Stimulated activated CD4-positive, alpha-beta T cell treated with anti-CD3 and anti-CD28 coated beads, Interleukin-1b, Interleukin-23, amount 100 ng/mL, for 1 hour (primary cell): ENCODE measurements at places on chromosomes 2 and 18.

DNA sequence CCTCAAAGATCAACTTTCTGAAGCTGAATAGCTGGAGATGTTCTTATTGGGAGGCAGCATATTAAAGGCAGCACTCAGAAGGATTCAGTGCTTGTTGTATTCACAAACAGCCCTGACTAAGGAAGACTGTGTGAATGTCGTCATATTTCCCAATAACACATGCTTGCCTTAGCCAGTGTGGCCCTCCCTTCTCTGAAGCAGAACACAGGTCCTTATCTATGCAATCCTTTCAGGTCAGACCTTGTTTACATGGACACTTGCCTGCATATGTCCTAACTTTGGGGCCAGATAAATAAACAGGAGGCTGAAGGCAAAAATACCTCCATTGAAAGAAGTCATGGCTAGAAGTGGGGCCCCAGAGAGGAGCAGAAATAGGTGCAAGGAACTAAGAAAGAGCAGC is 97.2 kb downstream of the SLC4A3 start:
- no peak for DNase-seq

- DNase-seq = no peak
Measured at GRCh38 chr2:55761024-55761423, 67.4 kb upstream of the PNPT1 start.

DNA sequence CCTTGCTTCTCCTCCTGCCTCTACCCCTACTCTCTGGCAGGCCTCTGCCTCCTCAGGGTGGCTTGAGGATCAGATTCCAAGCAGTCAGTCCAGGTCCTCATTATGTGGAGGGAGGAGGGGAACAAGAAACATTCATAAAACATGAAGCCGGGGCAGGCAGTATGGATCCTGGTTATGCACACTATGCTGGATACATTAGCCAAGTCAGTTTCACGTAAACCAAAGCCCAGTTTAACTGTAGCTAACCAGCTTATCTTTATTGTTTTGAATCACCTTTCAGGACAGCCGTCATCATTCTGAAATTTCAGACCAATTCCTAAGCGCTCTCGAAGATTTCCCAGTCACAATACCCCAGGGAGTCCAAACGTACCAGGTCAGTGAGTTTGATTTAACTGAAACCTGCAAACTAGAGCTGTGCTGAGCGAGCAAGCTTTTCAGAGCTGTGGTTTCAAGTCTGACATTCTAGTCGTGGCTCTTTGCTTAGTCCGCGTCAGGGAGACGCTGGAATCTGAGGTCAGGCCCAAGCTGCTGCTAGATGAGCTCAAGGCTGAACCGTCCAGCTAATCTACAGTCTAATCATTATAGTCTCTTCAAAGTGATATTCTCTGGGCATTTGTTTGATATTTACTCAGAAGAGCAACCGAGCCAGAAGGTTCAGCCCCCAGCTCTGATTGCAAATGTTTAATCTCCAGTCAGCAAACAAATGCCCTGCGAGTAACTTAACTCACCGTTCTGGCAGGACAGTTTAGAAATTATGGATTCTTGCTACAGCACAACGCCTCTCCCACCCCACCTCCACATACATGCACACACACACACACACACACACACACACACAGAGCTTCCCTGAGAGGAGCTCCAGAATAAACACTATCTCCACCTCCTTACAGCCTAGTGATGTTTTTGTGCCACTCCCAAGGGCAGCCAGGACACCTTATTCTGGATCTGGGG is 63.8 kb upstream of the BZW1 start:
- no peak for DNase-seq

DNA sequence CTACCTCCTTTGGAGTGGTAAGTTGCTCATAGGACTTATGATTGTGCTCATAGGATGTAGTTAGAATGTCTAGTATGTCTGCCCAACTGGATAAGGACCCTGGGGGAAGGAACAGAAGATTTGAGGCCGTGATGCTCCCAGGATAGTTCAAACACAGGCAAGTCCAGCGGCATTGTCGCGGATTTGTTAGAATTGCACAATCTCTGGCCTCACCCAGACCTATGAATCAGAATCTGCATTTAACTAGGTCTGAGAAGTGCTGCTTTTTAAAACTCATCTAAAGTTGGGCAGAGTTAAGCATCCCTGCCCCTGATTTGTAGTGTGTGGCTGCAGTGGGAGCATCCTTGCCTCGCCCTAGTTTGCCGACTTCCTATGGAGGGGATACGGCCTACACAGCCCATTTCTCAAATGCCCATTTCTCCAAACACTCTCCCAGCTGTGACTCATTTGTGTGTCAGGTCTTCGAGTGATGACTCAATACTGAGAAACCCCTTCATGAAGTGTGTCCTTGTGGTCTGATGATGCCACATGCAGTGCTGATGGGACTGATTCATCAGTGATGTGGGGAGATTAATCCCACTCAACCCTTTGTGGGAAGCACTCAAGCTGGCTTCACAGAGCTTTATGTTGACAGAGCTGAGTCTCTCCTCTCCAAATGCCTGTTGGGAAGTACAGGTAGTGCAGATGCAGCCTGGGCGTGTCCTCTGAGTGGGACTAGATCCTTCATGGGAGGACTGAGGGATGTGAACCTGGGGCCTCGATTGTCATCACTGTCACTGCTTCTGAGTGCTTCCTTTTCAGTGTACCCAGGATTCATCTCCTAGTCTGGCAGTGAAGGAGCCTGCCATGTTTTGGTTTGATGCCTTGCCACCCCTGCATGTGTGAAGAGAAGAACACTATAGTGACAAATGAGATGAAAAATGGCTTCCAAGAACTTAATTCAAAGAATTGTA is 18.7 kb downstream of the SMIM21 start:
- DNase-seq = no peak

DNA sequence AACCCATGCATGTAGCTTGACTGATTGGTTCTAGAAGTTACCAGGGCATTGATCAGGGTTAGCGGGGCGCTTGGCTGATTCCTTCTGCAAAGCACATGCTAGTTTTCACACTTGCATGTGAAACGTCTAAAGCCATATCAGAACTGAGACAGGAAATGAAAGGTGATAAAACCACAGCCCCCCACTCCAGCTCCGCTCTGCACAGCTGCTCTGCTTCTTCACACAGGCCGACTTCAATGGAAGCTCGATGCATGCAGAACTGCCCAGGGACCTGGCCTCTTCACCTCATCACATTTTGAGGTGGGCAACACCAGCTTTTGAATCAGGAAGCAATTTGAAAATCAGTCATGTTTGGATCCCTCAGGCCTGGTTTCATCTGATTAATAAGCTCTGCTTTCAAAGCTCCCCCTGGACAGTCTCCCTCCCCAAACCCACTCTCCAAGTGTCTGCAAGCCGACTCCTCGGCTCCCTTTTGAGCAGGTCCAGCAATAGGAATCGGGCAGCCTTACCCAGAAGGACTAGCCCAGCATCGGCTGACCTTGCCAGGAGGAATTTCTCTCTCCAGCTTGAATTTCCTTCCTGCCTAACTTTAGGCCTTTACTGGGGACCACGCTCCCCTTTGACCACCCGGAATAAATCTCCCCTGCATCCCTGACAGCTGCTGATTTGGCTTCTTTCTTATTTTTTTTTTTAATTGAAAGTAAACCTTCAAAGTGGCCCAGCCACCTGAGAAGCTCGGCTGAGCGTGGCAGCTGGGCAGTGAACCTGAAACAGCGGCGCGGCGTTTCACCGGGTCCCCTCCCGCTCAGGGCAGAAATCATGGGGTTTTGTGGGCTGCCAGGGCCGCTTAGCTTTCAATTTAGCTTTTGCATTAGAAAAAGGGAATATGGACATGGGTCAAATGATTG is 31.7 kb downstream of the HRH4 start:
- DNase-seq = no peak

DNA sequence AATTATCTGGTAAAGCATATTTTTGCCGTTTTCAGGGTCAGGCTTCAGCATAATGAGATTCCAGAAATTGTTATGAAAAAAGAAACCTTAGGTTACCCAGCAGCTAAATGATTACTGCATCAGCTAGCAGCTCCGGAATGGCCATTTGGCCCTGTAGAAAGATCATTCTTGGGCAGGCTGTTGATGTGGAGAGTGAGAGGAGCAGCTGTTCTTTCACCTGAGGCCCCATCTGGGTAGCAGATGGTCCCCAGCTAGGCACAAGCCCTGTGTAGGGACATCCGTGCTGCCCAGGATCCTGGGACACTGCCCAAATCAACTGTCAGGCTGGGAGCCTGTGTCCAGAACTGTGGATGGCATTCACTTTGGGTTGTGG is 61.8 kb downstream of the NEDD4L start:
- no peak for DNase-seq

DNA sequence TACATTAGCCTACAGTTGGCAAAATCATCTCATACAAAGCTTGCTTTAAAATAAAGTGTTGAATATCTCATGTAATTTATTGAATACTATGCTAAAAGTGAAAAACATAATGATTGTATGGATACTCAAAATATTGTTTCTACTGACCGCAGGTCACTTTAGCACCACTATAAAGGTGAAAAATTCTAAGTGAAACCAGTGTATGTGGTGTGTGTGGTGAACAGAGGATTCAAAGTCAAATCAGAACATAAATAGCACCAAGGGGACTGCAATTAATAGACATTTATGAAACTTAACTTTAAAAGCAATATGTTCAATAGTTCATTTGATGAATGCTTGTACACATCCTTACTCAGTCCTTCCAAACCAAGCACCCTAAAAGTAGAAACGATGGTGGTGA is 145.8 kb downstream of the AKAIN1 start:
- no peak for DNase-seq

DNA sequence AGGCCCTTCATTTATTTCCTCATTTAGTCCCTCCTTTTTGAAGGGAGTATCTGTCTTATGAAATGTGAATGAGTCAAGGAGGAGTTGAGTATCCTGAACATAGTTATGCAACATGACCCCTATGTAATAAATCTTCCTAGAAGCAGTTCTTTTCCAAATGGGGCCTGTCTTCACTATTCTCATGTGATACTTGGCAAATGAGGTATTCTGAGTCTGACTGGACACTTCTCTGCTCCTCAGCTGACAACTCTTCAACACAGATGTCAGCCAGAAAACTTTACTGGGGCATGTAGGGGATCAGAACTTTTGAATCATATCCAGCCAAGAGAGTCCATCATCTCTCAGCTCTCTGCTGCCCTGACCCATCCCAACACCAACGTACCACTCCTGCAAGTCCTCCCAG is 291.6 kb downstream of the ZNF385B start:
- DNase-seq = no peak

DNA sequence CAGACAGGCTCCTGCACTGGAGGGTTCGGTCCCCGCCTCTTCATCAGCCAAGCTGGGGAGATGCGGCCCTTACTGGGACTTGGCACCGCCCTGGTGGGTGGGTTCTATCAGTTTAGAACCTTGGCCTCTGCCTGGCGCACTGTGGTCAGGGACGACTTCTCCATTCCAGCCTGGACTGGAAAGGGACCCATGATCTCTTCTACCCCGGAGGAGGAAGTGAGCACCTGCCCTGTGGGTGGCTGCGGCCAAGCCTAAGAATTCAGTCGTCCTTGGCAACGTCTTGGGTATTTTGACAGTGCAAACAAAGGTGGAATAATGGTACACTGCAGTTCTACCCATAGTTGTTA is 106.9 kb upstream of the CD302 start:
- no peak for DNase-seq

- DNase-seq = no peak
Measured at GRCh38 chr18:3380384-3380961, 69.5 kb upstream of the TGIF1 start.

GRCh38 chr2:234467289-234467688 is 29.6 kb downstream of the ARL4C start:
- DNase-seq = no peak

GRCh38 chr2:127811397-127812321 is 688 bp upstream of the WDR33 start:
- DNase-seq = no peak

DNA sequence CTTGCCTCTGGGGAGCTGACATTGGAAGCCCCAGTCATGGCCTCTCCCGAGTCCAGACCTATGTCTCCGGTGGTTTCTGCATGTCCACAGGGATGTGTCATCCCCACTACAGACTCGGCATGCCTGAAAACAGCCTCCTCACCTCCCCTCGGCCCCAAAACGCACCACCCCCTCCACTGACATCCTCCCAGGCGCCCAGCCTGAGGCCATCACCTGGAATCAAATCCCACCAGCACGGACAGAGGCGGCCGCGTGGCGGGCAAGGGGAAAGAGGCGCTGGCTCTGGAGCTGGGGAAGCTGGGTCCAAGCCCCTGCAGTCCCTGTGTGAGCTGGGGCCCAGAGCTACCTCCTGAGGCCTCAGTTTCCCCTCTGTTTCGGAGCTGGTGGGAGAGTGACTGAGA is 69.9 kb upstream of the SMAD7 start:
- no peak for DNase-seq

DNA sequence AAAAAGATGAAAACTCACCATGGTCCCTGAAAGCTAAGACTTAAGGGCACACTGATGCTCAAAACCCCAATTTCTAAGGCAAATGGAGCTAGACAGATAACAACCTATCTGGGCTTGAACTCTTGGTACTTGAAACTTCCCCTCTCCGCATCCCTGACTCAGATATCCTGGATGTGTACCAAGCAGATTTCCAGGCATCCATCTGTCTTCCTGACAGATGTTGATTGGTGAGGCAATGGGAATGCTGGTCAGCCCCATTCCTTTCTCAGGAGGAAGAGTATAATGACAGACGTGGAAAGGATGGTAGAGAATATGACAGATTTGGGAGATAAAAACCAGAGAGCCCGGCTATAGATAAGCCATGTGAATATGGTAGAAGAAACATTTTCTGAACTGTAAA is 69.2 kb downstream of the ADD2 start:
- no peak for DNase-seq

- DNase-seq = no peak
Measured at GRCh38 chr18:12336887-12337286, 28.8 kb downstream of the TUBB6 start.

GRCh38 chr18:2536063-2536462 is 35.2 kb downstream of the METTL4 start:
- no peak for DNase-seq

GRCh38 chr2:200483729-200484198 is 26.1 kb downstream of the KCTD18 start:
- DNase-seq = no peak

DNA sequence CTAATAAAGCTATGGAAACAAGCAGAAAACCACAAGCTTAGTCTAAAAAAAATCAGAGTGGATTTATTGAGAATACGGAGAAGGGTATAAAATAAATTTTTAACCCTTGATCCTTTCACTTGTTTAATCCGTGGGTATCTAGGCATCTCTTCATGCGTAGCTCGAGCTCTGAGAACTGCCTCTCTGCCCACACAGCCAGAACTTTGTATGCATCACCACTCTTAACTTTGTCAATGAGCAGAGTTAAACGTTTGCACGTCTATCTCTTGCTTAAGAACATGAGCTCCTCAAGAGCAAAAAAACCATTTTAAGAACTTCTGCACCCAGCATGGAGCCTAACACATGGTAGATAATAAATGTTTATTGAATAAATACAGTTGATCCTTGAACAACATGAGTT is 26.9 kb upstream of the TANK start:
- DNase-seq = no peak
